ENCODE measurements at places on chromosomes 6 and 20.

DNA sequence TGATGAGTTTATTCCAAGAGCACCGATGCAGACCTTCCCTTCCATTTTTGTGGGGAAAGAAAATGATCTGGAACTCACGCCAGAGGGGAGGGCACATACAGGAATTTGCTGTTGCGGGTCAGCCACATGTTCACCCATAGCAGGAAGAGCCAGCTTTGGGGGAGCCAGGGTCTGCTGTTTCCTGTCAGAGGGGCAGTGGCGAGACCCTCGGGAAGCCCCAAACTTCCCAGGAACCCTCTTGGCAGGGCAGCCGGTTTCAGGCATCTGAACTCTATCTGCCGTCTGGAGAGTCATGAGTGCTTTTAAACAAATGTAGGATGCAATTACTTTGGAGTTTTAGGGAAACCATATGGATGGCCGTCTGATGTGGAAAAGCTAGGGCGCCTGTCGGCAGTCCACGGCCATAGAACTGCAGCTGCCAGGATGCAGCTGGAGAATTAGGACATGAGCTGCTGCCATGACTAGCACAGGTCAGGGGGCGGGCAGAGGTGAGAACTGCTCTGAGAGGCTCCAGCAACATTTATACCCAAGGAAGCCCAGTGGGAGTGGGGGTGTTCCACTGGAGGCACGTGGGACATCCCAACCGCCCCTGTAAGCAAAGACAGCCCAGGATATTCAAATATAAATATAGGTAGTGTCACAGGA, 14.8 kb upstream of the SERPINB9 start:
- DNase-seq: no peak
- no peaks in the 10 kb centered on the region for H3K36me3 ChIP-seq
- no peak overlapping the region for H3K27ac ChIP-seq
- H3K4me1 ChIP-seq: no peaks in the 10 kb centered on the region
- H3K4me3 ChIP-seq: no peak overlapping the region

DNA sequence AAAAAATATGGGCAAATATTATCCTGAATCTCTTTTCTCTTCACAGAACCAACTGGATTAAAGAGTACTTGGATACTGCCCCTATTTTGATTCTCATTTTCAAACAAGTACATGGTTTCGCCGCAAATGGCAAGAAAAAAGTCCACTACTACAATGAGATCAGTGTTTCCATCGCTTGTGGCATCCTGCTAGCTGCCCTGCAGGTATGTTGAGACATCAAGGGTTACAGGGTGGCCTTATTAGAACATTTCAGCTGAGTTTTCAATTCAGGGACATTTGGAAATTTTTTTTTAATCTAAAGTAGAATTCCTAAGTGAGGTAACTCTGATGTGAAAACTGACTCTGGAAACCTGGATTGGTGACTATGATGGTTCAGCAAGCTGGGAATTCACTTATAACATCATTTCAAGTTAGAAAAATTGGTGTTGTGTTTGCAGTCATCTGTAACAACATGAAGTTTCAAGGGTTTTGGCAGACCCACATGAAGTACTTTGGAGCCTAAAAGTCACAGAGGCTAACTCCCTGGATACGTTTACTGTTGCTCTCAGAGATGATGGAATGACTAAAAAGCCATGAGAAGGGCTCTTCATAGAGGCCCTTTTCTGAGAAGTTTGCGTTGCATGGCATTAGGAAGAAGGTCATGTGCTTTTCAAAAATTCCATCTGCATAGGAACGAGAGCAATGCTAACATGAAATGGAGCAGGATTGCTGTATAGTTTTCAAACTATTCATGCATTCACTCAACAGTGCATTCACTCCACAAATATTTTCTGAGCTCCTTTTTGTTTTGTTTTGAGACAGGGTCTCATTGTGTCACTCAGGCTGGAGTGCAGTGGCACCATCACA, 25.5 kb downstream of the IYD start:
- peaks cover 14% of the 10 kb centered on the region for H3K4me1 ChIP-seq
- H3K27ac ChIP-seq: no peak overlapping the region
- no peak for DNase-seq
- no peaks in the 10 kb centered on the region for H3K36me3 ChIP-seq

DNA sequence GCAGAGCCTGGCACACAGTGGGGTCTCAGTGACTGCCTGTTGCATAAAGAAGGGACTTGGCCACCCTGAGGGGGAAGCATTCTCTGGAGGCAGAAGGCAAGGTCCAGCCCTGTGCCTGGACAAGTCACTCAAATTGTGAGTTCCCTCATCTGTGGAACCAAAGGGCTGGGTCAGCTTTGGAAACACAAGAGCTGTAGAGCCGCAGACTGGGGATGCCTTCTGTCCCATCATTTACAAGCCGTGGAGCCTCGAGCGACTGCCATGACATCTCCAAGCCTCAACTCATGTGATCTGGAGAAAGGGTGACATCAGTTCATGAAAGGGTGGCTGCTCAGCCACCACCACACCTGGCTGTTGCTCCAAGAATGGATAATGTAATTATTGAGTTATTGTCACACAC, 20.4 kb upstream of the SIRPD start:
- no peak overlapping the region for H3K27ac ChIP-seq
- H3K36me3 ChIP-seq: no peaks in the 10 kb centered on the region
- no peak overlapping the region for H3K4me3 ChIP-seq
- peaks cover 9% of the 10 kb centered on the region for H3K4me1 ChIP-seq
- DNase-seq: peak; percentile 1

- no peak overlapping the region for H3K4me3 ChIP-seq
- no peak for DNase-seq
- H3K27me3 ChIP-seq: no peaks in the 10 kb centered on the region
- H3K36me3 ChIP-seq: no peaks in the 10 kb centered on the region
Observed at GRCh38 chr6:132017942-132018341, 66.8 kb upstream of the CCN2 start.

DNA sequence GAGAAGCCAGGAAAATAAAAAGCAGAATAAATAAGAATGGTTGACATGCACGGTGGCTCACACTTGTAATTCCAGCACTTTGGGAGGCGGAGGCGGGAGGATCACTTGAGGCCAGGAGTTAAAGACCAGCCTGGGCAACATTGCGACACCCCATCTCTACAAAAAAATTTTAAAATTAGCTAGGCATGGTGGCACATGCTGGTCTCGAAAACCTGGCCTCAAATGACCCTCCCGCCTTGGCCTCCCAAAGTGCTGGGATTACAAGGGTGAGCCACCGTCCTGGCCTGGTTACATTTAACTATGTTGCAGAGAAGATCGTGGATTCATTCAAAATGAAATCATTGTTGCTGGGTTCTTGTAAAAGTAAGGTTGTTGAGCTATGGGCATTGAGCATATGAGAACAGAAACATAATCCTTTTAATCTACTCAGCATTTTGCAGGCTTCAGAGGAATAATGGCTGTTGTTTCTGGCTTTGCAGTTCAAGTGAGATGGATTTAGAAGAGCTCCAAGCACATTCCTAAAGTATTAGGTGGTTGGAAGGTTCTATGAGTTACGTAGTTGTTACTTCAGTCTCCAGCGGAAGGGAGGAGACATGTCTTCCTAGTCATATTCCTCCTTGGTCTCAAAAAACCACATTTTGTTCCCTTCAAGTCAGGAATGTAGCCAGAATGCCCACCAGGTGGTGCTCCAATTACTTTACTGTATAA, 45.6 kb upstream of the RAB23 start:
- no peak overlapping the region for H3K4me3 ChIP-seq
- peak overlapping the region; percentile 70 for H3K27ac ChIP-seq
- H3K36me3 ChIP-seq: no peaks in the 10 kb centered on the region
- peaks cover 40% of the 10 kb centered on the region for H3K4me1 ChIP-seq
- DNase-seq: peak; percentile 97

DNA sequence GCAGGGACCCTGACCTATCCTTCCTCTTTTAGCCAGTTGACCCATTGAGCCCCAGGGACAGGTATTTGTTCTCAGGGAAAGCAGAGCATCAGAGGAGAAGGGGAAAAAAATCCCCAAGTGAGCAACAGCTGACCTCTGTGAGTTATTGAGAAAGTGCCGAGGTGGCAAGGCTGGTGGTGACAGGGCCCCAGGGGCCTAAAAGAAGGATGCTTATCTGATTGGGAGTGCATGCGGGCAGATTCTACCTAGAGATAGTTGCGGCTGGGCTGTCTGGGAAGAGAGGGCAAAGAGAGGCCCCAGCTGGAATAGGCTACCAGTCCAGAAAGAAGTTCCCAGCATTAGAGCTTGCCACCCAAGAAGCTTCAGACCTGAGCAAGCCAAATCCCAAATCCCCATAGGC, 26.5 kb upstream of the MAFB start:
- H3K4me3 ChIP-seq: no peak overlapping the region
- no peak overlapping the region for H3K27ac ChIP-seq
- no peak for DNase-seq
- H3K4me1 ChIP-seq: no peaks in the 10 kb centered on the region

GRCh38 chr6:2531426-2532215, 219.1 kb downstream of the MYLK4 start:
- H3K27me3 ChIP-seq: no peaks in the 10 kb centered on the region
- no peaks in the 10 kb centered on the region for H3K36me3 ChIP-seq

DNA sequence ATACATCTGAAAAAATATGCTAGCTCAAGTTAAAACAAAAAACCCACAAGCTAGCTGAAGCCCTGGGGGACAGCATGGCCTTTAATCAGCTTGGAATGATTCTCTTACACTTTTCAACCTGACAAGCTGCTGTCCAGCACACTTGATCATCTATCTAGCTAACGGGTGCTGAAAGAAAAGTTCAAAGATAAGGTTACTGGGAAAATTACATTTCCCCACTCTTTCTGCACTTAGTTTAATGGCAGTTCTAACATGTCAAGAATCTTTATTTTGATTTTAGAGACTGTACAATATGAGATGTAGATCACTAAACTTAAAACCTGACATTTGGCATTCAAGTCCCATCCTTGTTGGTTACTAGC, 53.4 kb downstream of the STK4 start:
- H3K36me3 ChIP-seq: peaks cover 3% of the 10 kb centered on the region
- no peak for DNase-seq
- no peaks in the 10 kb centered on the region for H3K27me3 ChIP-seq
- H3K4me1 ChIP-seq: peaks cover 4% of the 10 kb centered on the region

DNA sequence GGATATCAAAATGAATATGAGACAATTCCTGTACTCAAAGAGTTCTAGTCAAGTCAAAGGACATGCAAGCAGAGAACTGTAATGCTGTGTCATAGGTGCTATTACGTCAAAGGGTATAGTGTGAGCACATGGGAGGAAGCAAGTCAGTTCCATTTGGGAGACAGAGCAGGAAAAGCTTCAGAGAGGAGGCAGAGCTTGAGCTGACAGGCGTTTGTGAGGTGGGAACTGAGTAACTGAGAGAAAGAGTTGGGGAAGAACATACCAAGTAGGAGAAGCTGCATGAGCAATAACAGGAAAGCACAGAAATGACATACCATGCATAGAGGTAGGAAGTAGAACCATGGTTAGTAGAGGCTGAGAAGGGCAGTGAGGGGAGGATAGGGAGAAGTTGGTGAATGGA, 15.2 kb upstream of the SSR1 start:
- no peaks in the 10 kb centered on the region for H3K27me3 ChIP-seq
- DNase-seq: no peak
- no peaks in the 10 kb centered on the region for H3K36me3 ChIP-seq
- no peak overlapping the region for H3K4me3 ChIP-seq
- no peak overlapping the region for H3K27ac ChIP-seq

DNA sequence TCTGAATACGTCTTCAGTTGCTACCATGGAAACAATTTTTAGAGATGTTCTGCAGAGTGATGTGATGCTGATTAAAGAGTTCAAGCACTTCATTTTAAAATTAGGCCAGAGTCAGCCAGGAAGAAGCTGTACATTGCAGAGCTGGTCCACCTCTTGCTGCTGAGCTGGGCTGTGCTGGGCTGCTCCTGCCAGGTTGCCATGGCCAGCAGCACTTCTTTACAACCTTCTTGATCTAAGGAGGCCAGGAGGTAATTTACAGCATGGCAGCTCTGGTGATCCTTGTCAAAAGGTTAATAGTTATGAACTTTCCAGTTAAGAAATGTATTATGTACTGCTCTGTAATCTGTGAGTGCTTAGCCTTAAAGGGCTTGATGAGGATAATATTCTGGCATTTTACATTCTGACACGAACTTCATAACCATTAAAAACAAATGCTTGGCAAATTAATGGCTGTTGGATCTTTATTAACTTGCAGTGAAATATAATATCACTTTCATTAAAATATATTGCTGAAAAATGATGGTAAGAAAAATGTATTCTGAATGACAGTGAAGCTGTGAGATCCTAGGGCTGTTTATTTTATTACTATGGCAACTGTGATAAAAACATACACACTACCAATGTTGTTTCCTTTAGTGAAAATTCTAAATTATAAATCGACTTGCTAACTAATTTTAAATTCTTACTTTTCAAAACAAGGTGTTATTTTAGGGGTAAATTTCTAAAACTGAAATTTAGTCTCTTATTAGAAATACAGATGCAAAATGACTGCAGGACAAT, 259.7 kb downstream of the RFPL4B start:
- no peaks in the 10 kb centered on the region for H3K36me3 ChIP-seq
- DNase-seq: no peak
- no peak overlapping the region for H3K27ac ChIP-seq

DNA sequence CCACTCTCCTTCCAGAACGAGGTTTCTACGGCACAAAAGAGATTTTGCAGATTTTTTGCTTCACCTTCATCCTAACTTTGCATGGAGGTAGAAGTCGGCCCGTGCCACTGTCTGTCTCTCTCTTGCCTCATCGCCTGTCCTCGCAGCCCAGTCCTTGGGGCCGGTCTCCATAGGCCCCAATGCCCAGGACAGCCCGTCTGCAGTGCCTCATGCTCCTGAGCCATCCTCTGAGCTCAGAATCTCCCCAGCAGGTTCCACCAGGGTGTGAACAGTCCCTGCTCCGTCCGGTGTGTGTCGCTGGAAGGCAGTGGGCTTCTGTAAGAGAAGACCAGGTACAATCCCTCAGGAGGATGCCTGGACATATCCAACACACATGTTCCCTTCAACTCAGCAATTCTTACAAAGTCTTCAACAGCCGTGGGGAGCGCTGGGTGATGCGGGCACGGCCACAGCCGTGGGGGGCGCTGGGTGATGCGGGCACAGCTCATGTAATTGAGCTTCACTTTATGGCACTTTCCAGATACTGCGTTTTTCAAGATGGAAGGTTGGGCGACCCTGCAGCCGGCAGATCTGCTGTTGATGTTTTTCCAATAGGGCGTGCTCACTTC, 231.9 kb downstream of the DLL1 start:
- H3K4me3 ChIP-seq: no peak overlapping the region
- no peak overlapping the region for H3K27ac ChIP-seq
- H3K4me1 ChIP-seq: no peaks in the 10 kb centered on the region
- no peak for DNase-seq
- no peaks in the 10 kb centered on the region for H3K27me3 ChIP-seq

DNA sequence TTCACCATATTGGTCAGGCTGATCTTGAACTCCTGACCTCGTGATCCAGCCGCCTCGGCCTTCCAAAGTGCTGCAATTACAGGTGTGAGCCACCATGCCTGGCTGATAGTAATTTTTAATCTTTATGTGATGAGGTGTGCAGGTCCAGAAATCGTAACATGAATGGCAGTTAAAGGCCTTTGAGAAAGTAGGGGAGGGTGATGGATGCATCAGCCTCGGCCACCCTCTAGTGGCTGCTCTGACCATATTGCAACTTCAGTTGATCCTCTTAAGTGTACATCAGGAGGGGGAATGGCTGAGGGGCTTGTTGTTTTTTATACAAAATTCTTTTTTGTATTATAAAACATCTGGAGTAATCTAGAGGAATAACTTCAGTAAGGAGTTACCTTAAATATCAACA, 193.0 kb downstream of the ZFAND3 start:
- no peaks in the 10 kb centered on the region for H3K4me1 ChIP-seq
- DNase-seq: peak; percentile 67
- H3K4me3 ChIP-seq: no peak overlapping the region
- H3K27ac ChIP-seq: no peak overlapping the region
- no peaks in the 10 kb centered on the region for H3K36me3 ChIP-seq

GRCh38 chr20:61352346-61353260, 100.5 kb downstream of the CDH4 start:
- peaks cover 50% of the 10 kb centered on the region for H3K27me3 ChIP-seq
- no peaks in the 10 kb centered on the region for H3K4me1 ChIP-seq
- H3K27ac ChIP-seq: no peak overlapping the region
- no peaks in the 10 kb centered on the region for H3K36me3 ChIP-seq

Data from PC-3 (cell line).